ENCODE measurements at places on chromosomes 16 and 17. TPM values are rescaled to one million over a fixed set of nuclear protein-coding genes. Genes with fewer than 3 reads are reported as not detected.

ICAM2 gene
- total RNA-seq: not detected

KRT27 gene
- total RNA-seq: not detected

TEX19 gene
- total RNA-seq: 2.3 TPM

CDC42EP4 gene
- 37.7 TPM for total RNA-seq

IL21R gene
- 0.33 TPM for total RNA-seq

CCDC57 gene
- 6.9 TPM for total RNA-seq

EPOP gene
- total RNA-seq: 7.9 TPM

AXIN2 gene
- total RNA-seq: 9.0 TPM

HIC1 gene
- total RNA-seq: 0.89 TPM

VWA3A gene
- total RNA-seq: not detected

NDUFB10 gene
- total RNA-seq: 819 TPM

PLXDC1 gene
- not detected for total RNA-seq

GRAP gene
- total RNA-seq: not detected

DUXB gene
- total RNA-seq: not detected

FLII gene
- 203 TPM for total RNA-seq

SULT1A1 gene
- total RNA-seq: 0.12 TPM

YBX2 gene
- total RNA-seq: 6.5 TPM

HOXB1 gene
- total RNA-seq: not detected

SLC12A3 gene
- total RNA-seq: not detected

MYH2 gene
- total RNA-seq: 0.23 TPM

DECR2 gene
- 31.6 TPM for total RNA-seq

SCNN1G gene
- total RNA-seq: not detected

PLCD3 gene
- total RNA-seq: 13.3 TPM

KNOP1 gene
- 15.2 TPM for total RNA-seq

SOX9 gene
- 0.82 TPM for total RNA-seq

CSH1 gene
- not detected for total RNA-seq

CCDC200 gene
- not detected for total RNA-seq

TBC1D3I gene
- not detected for total RNA-seq

RAP1GAP2 gene
- total RNA-seq: 4.1 TPM

SLC16A5 gene
- total RNA-seq: 0.33 TPM

NPIPA3 gene
- 0.43 TPM for total RNA-seq
